ENCODE measurements at places on chromosomes 3 and 15.

- DNase-seq, result no peak
Observed at GRCh38 chr15:94677202-94677790, 445.9 kb downstream of the MCTP2 start.

GRCh38 chr15:70829371-70830166 lies 24.4 kb downstream of the LARP6 start:
- DNase-seq, result no peak

DNA sequence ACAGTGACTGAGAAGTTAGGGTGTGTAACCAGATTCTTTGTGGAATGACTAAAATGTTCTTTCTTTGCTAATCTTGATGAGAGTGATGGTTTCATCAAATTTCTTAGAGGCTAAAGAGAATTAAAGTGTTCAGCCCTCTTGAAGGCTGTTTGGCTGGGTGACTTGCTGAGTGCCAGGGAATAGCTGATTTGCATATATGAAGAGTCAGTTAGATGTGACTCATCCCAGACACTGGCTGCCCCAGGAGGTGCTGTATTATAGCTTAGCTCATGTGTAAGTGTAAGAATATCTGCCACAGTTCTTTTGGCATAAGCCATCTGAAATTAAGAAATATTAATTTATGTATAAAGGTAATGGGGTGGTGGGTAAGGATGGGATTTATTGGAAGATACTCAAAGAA lies 535.1 kb downstream of the NLGN1 start:
- DNase-seq, result no peak

GRCh38 chr15:71335591-71335990 lies 220.3 kb downstream of the THSD4 start:
- no peak for DNase-seq

DNA sequence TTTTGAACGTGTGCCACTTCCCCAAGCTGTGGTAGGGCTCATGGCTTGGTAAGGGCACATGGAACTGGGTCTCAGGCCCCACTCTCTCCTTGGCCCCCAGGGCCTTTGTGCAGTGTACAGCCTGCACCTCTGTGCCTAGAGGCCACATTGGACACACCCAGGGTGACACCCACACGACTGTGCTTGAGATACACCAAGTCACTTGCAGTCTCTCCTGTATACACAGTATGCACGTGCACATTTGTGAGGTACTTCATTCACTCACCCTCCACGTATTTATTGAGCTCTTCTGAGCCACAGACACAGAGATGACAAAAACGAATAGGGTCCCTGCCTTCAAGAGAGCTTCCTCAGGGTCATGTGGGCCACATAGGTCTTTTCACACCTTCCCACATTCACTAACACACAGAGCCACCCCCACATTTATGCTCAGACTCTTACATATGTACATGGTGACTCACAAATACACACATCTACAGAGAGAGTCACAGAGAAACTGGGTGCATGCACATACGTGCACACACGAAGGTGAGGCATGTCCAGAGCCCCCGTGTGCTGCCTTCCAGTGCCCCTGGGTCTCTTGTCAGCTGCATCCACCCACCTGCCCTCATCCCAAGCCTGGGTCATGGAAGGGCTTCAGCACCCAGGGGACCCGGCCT lies 9.8 kb upstream of the TMEM115 start:
- peak; percentile 55 for DNase-seq

DNA sequence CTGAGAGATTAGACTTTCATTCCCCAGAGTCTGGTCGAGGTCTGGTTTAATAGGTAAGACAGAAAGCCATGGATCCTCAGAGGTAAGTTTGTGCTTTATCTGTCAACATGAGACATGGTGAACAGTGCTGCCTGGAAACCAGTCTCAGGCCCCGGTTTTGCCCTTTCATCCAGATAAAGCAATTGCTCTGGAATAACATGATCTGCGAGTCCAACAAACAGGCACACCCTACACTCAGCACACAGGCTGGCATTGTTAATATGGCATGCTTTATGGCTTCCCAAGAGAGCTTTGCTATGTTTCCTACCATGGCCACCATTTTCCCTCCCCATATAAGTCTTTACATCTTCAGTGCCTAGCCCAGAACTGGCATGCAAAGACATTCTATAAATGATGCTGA lies 30.1 kb upstream of the MNS1 start:
- no peak for DNase-seq

GRCh38 chr15:88179562-88179961 lies 77.0 kb downstream of the NTRK3 start:
- no peak for DNase-seq

DNA sequence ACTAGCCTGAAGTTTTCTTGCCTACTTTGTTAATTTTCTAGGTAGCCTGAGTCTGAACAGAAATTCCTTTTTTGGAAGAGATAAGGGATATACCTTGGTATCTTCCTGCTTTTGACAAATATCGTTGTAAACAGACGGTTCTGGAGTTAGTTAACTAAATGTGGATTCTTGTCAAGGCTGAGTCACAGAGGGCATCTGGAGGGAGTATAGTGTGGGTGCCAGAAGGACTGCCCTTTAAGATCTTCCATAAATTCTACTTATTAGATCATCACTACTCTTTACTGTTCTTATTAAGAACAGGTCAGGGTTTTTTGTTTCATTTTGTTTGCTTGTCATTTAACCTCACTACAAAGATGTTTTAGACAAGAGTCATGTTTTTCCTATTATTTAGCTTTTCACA lies 125.3 kb upstream of the SKOR1 start:
- DNase-seq, result no peak

DNA sequence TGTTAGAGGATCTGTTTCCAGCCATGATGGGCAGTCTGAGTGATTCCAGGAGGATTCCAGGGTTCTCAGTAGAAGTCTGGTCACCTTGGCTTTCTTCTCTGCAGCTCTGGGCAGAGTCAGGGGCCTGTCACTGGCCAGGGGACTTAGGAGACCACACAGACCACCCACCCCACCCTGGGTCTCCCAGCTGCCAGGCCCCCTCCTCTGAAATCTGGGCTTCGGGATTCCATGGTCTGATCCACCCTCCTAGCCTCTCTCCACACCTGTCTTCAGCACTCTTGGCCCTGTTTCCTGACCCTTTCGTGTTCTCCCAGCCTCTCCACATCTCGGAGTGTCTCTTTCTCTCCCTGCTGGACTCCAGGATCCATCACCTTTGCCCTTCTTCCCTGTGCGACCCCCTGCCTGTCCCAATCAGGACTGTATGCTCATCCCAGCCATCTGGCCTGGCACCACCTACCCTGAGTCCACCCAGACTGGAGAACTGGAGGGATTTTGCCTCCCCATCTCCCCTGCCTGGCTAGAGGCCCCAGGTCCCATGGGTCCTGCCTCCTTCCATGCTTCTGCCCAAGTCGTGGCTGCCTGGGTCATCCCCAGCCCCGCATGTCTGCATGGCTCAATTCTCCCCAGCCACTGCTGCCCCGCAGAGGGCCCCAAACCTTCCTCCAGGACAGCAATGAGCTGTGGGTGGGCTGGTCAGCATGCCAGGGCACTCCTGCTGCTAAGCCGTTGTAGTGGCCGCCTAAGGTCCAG lies 34.3 kb downstream of the GOLGA6L10 start:
- no peak for DNase-seq

Measured in hematopoietic multipotent progenitor cell treated with erythropoietin and hydrocortisone succinate and interleukin-3 and kit ligand, for 6 days (in vitro differentiated cells).